ENCODE measurements at places on chromosomes 13 and 19. TPM values are rescaled to one million over a fixed set of nuclear protein-coding genes. Genes with fewer than 3 reads are reported as not detected.

GRCh38 chr13:27079421-27079958 lies 92.1 kb downstream of the USP12 start:
- DNase-seq: no peak

- DNase-seq: no peak
These were observed 915.1 kb downstream of the SLITRK5 start for GRCh38 chr13:88586263-88586662.

DNA sequence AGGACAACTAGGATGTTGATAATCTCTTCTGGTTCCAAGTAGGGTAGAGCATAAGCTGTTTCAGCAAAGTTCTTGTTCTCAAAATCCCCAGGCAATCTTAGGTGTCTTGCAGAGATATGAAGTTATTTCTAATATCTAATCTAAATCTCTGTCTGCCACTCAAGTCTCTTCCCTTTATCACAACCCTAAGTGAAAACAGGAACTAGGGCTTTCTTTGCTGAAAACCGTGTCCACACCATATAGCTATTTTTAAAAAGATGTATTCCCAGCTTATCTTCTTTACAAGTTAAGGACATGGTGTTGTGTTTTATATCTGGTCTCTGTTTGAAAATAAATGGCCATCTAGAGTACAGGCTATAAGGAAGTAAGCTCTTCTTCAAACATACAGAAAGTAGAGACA lies 11.3 kb upstream of the RNASEH2B start:
- no peak for DNase-seq

DNA sequence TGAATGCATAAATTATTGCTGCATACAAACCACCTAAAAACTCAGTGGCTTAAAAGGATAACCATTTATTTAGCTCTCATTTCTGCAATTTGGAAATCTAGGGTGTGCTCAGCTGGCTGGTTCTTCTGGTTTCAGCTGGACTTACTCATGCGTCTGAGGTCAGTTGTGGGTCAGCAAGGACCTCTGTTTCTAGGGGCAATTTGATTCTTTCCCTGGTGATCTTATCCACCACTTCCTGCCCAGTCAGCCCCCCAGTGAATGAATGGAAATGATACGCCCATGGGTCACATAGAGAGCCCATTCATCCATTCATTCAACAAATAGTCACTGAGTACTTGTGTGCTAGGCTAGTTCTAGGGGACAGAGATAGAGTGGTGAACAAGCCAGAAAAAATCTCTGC lies 9.9 kb downstream of the FXYD5 start:
- no peak for DNase-seq

- DNase-seq: no peak
These were observed 2.1 kb upstream of the B9D2 start for GRCh38 chr19:41366089-41366488.

GRCh38 chr19:1400281-1401137 lies 833 bp downstream of the GAMT start:
- peak; percentile 65 for DNase-seq

DNA sequence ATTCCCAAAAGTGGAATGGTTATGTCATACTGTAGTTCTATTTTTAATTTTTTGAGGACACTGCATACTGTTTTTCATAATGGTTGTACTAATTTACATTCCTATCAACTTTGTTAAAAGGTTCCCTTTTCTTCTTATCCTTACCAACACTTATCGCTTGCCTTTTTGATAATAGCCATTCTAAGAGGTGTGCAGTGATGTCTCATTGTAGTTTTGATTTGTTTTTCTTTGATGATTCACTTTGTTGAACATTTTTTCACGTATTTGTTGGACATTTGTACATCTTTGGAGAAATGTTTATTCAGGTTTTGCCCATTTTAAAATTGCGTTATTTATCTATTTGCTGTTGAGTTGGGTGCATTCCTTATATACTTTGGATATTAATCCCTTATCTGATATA lies 188.8 kb upstream of the SPRY2 start:
- no peak for DNase-seq

DNA sequence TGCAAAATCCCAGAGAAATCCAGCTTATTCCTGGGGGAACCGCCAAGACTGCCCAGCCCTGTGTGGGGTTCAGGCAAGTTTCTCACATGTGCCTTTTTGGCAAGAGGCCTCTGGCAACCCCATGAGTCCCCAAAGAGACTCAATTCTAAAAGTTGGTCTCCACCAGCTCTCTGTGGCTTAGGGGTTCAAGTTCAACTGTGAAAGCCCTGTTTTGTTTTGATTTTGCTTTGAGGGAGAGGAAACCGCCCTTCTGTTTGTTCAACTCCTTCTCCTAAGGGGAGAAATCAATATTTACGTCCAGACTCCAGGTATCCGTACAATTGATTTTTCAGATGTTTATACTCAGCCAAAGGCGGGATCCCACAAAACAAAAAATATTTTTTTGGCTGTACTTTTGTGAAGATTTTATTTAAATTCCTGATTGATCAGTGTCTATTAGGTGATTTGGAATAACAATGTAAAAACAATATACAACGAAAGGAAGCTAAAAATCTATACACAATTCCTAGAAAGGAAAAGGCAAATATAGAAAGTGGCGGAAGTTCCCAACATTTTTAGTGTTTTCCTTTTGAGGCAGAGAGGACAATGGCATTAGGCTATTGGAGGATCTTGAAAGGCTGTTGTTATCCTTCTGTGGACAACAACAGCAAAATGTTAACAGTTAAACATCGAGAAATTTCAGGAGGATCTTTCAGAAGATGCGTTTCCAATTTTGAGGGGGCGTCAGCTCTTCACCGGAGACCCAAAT lies 583 bp upstream of the LDLR start:
- DNase-seq: peak; percentile 58

DNA sequence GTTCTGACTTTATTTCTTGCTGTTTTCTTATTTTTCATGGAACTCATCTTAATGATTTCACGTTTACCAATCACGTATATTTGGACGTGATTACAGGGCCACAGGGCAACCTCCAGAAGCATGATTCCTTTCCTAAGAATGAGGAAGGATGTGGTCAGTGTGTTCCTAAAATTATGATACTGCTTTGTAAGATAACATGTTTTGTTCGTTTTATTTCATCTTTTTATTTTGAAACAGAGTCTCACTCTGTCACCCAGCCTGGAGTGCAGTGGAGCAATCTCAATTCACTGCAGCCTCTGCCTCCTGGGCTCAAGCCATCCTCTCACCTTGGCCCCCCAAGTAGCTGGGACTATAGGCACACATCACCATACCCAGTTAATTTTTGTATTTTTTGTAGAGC lies 24.8 kb upstream of the LAIR1 start:
- DNase-seq: no peak

- DNase-seq: no peak
These were observed 751 bp downstream of the GRAMD1A start for GRCh38 chr19:35000647-35001501.

DNA sequence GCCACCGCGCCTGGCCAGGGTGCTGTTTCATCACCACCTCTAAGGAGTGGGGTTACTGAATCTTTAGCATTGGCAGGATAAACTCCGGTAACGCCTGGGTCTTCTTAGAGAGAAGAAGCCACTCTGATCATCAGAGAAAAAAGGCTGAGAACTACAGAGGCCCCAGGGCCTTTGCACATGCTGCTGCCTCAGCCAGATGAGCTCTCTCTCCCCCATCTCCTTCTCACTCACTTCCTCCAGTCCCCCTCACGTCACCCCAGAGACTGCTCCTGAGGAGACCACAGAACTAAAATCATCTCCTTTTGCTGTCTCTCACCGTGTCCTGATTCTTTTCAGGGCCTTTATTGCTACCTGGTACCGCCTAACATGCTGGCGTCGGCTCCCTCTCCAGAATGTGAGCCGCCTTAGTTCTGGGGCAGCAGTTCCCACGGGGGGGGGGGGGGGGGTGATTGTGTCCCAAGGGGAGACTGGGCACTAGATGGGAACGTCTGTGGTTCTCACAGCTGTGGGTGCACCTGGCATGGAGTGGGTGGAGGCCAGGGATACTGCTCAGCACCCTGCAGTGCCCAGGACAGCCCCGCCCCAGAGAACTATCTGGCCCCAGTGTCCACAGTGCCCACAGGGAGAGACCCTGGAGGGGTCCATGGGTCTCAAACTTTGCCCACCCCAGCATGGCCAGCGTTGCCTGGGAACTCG lies 5.1 kb upstream of the DIRAS1 start:
- no peak for DNase-seq

GRCh38 chr13:111911754-111912452 lies 155.0 kb upstream of the SOX1 start:
- no peak for DNase-seq

DNA sequence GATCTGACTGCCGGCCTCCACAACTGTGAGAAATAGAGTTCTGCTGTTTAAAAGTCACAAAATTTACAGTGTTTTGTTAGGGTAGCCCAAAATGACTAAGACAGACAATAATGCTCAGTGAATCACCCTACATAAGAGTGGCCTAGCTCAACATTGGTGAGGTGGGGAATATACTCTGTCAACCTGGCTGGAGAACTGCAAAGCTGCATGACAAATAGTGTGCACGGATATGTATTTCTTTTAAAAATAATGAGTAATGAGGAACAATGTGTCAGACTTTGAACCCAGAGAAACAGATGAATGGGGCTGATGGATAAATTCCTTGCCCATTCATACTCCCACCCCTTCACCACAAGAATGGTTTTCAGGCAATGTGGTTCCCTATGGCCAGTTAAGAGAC lies 372.4 kb downstream of the SUCLA2 start:
- DNase-seq: no peak

DNA sequence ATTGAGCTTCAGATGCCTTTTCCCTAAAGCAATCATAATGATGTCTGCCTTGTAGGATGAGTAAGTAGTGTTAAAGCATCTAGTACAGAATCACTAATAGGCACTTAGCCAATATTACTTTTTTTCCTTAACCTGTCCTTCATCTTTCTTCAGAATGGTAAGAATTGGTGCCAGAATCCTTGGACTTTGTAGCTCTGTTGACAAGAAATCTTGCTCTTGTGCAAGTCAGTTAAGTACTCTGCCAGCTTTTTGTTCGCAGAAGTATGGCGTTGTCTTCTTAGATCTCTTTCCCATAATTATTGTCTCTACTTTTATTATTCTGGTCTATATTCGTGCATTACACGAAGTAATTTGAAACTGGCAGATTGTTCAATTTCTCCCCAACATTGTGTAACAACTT lies 554.5 kb downstream of the PCDH9 start:
- no peak for DNase-seq

GRCh38 chr13:98476538-98476966 lies 100.4 kb downstream of the STK24 start:
- peak; percentile 73 for DNase-seq

DNA sequence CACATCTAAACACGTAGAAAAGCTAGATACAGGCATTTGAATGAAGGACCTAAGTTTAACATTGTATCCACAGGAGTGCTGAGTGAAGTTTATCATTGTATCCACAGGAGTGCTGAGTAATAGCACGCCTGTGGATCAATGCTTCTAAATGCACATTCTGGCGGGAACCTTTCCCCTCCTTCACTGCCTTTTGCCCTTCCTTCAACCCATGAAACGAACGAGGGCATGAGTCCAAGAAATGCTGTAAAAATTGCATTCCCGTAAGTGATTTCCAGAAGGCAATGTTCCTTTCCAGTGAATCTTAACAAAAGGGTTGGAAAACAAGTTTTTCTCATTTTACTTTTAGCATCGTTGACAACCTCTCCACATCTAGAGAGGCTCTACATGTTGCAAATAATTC lies 88.1 kb downstream of the ZDHHC20 start:
- no peak for DNase-seq

DNA sequence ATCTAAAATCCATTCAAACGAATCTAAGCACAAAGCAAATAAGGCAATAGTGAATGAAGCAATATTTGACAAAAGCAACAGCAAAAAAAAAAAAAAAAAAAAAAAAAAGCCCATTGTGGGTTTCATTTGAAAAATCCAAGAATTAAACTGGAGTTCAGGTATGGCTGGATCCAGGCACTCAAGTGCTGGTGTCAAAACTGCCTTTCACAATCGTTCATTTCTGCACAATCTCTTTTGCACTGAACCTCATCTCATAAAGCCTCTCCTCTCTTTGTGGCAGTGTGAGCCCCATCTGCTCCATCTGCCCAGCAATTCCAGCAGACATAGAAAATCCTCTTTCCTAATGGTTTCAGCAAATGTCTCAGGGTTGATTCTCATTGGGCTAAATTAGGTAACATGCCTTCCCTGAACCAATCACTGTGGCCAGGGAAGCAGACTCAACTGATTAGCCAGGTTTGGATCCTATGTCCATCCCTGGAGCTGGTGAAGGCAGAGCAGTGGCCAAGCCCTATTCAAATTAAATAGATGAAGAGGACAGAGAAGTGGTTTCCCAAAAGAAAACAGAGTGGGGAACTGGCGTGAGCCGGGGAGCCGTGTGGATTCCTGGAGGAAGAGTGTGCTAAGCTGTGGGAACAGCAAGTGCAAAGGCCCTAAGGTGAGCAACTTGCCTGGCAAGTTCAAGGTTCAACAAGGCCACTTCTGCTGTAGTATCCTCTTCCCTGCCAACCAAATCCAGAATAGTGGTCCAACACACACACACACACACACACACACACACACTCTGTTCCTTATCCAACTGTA lies 1.2 kb upstream of the HIF3A start:
- no peak for DNase-seq

DNA sequence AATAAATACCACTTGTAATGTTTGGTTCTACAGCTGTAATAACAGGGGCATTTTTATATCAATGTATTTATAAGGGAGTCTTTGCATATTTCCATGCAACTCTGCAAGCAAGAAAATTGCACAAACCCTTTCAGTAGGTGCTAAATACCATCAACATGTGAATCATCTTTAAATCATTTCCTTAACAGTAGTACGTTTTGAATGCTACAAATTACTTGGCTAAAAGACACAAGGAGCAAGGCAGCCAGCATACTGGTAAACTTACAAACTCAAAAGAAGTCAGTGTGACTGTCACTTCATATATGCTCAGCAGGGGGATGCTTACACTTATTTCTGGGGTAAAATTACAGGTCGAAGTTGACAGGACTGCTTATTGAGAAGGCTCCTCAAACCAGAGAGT lies 402.4 kb downstream of the EFNB2 start:
- no peak for DNase-seq

DNA sequence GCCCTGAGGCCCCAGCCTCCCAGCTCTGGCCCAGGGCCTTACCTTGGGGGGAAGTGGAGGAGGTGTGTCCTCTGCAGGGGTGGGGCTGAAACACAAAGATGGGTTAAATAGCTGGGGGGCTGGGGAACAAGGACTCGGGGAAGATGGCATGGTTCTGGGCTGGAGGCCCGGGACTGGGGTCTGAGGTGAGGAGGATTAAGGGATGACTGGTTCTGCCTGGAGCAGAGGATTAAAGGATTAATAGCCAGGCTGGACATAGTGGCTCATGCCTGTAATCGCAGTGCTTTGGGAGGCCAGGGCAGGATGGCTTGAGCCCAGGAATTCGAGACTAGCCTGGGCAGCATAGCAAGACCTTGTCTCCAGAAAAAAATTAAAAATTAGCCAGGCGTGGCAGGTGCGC lies 11.6 kb downstream of the MAP4K1 start:
- DNase-seq: no peak

GRCh38 chr13:87123987-87124784 lies 547.0 kb upstream of the SLITRK5 start:
- no peak for DNase-seq

- DNase-seq: no peak
These were observed 2.0 kb upstream of the LILRB2 start for GRCh38 chr19:54282686-54283470.

Gene KCNN4
- total RNA-seq: 1.4 TPM

Gene SLC25A41
- total RNA-seq: 0.18 TPM

Gene CAPN12
- total RNA-seq: 0.77 TPM

Gene DCT
- 0.09 TPM for total RNA-seq

Gene RAB3A
- total RNA-seq: 29.2 TPM

Gene RUBCNL
- total RNA-seq: 1.6 TPM

Gene RASAL3
- 2.0 TPM for total RNA-seq

Gene RDH8
- not detected for total RNA-seq

Gene FAM83E
- not detected for total RNA-seq

Gene ATP1A3
- total RNA-seq: 235 TPM

Gene MAG
- total RNA-seq: not detected

Gene TUBA3C
- not detected for total RNA-seq

Gene ZNF112
- total RNA-seq: 4.5 TPM

Gene FUT6
- total RNA-seq: not detected

Data from left cardiac atrium (tissue), 4 donors.